ENCODE measurements at places on chromosomes 5 and 9.

DNA sequence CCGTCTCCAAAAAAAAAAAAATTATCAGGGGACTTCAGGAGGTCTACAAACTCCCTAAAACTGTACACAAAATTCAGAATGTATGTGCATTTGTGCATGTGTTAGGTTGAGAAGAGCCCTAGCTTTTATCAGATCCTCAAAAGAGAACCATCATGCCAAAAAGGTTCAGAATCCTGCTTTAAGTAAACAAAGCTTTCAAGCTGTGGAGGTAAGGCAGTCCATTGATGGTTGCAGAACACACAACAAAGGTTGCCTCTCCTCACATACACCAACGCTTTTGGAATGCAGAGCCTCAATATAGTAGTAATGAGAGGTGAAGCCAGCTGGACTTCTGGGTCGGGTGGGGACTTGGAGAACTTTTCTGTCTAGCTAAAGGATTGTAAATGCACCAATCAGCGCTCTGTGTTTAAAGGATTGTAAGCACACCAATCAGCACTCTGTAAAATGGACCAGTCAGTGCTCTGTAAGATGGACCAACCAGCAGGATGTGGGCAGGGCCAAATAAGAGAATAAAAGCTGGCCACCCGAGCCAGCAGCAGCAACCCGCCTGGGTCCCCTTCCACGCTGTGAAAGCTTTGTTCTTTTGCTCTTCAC, 57.9 kb upstream of the RNF38 start:
- DNase-seq = no peak

GRCh38 chr9:1170918-1171317, 120.8 kb downstream of the DMRT2 start:
- no peak for DNase-seq

- no peak for DNase-seq
Measured at GRCh38 chr5:43227655-43228054, 35.6 kb downstream of the NIM1K start.

DNA sequence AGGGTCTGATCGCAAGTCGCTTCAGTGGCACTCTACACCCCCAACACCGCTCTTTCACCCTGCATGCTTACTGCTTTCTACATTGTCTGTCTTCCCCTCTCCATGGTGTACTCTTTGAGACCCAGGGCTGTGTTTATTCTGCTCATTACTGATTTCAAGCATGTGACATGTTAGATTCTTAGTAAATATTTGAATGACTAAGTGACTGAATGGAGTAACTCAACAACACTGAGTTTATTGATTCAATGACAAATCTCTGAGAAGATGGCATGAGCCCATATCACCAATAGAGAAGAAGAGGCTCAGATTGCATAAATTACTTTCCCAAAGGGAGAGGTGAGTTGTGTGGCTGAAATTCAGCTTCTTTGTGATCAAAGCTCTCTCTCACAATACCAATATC, 89.7 kb upstream of the OSMR start:
- DNase-seq = no peak

DNA sequence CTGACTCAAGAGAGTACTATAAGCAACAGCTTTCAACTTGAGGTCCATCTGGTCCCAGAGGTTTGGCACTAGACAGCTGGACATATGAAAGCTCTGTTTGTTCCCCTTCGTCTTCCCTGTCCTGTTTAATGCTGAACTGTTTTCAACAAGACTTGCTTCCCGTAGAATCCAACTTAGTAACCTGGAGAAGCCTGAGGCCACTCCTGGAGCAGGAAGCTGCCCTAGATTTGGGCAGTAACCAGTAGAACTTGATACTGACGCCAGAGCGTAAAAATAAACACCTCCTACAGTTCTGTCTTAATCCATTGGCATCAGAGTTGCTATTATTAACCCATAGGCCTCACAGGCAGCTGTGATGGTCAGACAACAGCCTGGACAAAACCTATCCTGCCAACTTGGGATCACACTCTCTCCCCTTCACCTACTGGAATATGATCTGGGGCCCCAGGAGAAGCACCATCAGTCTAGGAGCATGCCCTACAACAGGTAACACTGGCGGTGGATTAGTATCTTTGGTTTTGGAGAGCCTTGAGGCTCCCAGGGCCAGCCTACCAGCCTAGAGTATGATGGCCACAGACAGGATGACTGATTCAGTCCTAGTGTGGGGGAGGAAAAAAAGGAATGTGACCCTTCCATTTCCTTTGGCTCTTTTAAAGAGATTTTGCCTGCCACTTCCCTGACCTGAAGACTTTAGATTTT, 29.2 kb downstream of the RUSC2 start:
- DNase-seq = no peak

- DNase-seq = no peak
Measured at GRCh38 chr5:59548807-59549357, 344.6 kb downstream of the PDE4D start.

- DNase-seq = no peak
Measured at GRCh38 chr5:132753135-132753987, 6.1 kb downstream of the CCNI2 start.

DNA sequence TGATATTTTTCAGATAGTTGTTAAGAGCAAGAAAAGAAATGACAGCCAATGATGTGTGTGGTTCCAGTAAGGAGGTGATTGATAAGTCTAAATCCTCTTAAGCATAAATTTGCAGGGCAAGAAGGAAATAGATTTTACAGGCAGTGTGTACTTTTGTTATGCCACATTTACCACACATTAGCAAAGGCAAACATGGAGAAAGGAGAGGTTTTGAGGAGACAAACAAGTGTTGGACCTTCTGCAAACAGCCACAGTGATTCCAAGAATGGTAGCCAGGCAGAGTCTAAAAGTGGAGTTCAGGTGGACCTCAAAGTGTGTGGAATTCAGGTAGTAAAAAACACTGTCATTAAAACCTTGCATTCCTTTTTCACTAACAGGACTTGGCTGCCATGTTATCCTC, 295.9 kb upstream of the ITGA1 start:
- no peak for DNase-seq

DNA sequence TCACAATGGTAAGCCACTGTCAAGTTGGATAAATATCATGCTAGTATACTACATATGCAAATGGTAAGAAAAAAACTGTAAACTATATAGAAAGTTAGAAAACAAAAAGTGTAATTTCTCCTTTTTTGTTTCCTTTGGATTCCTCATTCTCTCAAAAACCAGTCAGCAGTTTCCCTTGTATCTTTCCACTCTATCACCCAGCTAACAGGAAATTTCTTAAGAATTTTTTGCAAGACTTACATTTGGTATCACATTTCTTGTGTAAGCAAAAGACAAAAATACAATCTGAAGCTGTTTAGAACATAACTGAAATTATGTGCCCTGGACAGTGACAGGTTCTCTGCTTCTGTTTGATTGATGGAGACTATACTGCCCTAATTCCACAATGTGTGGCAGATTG, 25.2 kb upstream of the MSH3 start:
- DNase-seq = no peak

DNA sequence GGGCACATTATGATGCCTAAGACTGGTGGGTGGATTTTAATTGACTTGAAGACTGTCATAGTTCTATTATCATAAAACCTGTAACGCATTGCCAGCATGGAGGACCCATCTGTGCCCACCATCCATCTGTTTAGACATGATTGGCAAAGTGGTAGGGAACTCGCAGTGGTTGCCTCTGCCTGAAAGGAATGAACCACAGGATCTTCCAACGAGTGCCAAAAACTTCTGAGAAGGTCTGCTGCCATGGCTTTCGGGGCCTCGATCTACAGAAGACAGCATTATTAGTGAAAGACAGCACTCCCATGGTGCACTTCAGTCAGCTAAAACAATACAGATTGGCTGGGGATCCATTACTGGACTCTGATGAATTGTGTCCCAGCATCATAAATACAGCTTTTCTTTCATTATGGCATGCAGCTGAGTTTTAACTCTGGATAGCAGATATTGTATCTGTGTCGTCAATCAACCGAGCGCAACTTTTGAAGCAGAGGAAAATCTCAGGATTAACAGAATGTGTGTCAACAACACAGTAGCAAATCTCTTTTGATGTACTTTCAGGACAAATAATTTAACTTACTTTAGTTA, 74.3 kb downstream of the ZDHHC21 start:
- DNase-seq = no peak

- DNase-seq = no peak
Measured at GRCh38 chr9:92763721-92764380, 782 bp downstream of the BICD2 start.

- no peak for DNase-seq
Measured at GRCh38 chr5:150593996-150594395, 46.5 kb upstream of the SYNPO start.

DNA sequence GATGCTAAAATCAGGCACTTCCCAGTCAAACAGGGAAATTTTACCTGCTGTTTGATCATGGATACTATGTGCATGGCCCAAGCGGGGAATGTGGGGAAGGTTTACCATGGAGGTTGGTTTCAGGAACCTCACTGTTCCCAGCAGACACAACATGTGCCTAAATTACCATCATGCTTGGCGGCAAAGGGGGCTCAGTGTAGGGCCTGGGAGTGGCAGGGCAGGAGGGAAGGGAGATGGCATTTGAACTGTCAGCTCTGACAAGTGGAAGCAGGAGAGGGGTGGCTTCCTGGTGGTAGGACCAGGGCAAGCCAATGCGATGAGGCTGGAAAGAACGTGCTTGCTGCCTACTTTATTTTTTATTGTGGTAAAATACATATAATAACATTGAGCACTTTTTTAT, 71.7 kb upstream of the SLC25A51 start:
- DNase-seq = no peak

GRCh38 chr5:126043688-126044087, 379.5 kb upstream of the GRAMD2B start:
- no peak for DNase-seq

Measured in activated naive CD4-positive, alpha-beta T cell (primary cell).